ENCODE measurements at places on chromosomes 1 and 21.

DNA sequence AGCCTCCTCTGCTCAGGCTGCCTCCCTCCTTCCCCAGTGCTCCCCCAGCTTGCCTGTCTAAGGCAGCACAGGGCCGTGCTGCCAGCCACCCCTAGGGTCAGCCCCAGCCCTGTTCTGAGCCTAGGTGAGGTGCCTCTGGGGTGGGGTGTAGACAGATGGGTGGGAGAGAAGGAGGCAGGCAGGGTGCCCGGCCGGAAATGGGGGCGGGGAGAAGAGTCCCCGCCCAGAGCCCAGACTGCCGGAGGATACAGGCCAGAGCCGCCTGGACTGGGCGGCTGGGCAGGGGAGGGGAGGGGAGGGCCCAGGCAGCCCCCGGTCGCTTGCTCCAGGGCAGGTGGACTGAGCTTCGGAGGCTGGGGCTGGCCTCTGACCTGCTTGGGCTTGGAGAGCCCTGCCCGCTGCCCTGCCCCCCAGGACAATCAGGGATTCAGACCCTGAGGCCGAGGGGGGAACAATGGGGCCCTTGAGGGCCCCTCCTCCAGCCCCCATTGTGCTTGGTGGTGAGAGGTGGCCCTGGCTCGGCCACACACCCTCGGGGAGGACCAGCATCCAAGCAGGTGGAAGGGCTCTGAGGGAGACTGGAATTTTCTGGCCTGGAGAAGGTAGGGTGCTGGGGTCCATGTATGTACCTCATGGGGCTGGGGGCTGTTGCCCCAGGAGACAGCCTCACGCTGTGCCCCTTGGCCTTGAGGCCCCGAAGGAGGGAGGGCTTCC lies at the start of gene GJC2:
Gene GJC2, plus strand, starts transcription at position 525 of the 714 bp plus-strand sequence. CDS start 7,829 bp downstream, outside the sequence.
- DNase-seq, result no peak

- no peak for DNase-seq
Observed at GRCh38 chr1:925561-926421, 2.1 kb downstream of the SAMD11 start.

DNA sequence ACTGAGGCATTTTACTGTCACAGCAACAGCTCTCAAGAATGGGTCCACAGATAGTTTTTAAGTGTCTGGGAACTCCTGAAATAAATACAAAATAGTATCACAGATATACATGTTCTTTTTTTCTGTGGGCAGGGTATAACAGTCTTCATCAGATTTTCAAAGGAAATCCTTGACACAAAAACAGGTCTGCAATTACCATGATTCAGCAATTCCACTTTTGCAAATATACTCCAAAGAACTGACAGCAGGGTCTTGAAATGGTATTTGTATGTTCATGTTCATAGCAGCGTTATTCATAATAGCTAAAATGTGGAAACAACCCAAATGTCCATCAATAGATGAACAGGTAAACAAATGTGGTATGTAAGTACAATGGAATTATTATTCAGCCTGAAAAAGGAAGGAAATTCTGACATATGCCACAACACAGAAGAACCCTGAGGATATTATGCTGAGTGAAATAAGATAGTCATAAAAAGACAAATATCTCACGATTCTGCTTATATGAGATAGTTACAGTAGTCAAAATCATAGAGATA lies 85.0 kb downstream of the EPS15 start:
- DNase-seq, result no peak

- DNase-seq, result no peak
Observed at GRCh38 chr1:70863239-70863638, 184.4 kb downstream of the PTGER3 start.

DNA sequence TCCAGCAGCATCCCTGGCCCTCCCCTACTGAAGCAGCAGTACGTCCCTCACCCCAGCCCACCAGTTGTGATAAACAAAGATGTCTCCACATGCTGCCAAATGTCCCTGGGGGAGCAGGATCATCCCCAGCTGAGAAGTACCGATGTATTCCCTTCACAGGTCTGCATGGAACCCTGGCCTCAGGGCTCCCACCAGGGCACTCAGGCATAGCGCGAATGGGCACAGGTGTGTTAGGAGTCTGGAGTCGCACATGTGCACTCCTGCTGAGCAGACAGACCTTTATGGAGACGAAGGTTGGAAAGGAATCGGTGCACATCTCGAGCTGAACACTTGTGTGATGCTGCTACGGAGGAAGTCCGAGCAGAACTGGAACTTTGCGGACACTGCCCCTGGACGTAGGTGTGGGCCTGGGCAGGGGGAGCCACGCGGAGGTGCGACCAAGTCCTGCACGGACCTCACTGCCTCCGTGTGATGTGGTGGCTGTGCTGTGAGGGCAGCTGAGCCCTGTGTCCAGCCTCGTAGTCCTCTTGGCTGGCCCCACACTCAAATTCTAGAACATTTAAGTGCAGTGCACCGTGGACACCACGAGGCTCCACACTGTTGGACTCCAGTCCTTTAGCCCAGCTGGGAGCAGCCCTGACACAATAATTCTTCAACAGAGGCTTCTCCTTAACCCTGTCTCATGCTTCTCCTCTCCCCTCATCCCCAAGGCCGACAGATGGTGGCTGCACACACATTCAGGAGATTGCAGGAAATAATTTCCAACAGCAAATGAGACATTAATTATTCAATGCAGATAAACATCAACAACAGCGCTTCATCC lies 43.4 kb downstream of the RSPH1 start:
- DNase-seq, result no peak

DNA sequence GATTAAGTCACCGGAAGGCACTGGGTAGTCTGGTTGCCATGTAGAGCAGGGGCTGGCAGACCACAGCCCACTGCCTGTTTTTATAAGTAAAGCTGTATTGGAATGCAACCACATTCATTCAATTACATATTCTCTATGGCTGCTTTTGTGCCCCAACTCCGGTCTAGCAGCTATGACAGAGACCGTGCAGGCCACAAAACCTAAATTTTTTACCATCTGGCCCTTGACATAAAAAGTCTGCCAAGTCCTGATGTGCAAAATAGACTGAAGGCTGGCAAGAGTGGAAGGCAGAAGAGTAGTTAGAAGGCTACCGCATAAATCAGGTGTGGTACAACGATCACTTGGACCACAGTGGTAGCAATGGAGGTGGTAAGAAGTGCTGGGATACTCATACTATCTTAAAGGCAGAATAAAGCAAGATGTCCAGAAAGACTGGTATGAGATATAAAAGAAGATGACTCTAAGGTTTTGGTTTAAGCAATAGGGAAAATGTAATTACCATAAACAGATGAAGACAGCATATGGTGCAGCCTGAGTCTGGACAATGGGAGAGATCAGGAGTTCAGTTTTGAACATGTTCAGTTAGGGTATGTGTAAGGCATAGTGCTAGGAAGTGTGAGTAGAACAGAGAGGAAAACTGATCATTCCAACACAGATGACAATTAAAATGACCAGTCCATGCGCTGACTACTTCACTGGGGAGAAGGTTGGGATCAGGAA lies 37.2 kb downstream of the EGLN1 start:
- no peak for DNase-seq

DNA sequence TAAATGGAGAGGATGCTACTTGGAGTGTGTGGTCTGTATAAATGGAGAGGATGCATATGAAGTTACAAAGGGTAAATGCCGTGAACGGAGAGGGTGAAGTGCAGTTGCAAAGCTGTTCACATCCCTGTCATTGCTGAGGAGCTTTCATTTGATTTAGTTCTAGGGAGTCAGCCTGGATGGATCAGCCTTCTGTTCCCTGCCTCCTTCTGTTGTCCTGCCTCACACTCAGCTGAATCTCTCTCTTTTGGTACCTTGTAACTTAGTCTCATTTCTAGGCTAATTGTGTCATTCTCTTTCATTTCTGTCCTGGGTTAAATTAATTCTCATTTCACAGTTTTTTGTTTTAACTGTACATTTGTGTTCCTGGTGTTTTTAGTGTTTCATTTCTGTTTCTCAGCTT lies 133.2 kb upstream of the COL6A1 start:
- no peak for DNase-seq

DNA sequence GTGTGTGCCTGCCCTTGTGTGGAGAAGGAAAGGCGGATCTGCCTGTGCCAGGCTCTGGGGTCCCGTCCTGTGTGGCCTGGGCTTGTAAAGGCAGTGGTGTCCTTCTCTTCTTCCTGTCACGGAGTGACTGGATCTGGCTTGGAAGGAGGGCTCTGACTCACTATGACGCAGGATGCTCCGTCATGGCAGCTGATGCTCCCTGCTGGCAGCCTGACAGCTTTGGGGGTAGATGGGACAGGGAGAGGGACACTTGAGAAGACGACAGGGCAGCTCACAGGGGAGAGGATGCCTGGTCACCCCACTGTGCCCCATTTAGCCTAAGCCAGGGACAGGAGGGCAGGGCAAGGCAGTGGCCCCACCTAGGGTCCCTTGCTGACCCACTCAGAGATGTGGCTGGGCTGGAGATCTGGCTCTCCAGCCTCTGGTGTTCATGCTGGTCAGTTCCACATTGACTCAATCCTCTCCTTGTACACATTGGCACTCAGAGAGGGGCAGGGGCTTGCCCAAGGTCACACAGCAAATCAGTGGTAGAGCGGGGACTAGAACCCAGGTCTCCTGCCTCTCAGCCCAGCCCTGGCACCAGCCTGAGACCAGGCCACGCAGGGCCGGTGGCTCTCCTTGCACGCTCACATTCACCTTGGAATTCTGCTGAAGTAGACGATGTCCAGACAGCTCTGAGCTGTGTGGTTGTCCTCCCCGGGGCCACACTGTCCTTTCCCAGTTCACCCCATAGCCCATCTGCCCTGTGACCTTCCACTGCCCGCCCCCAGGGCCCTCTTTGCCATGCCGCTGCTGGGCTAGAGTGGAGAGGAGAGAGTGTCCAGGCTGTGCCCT lies 2.8 kb upstream of the FAM131C start:
- no peak for DNase-seq

Measured in activated CD4-positive, CD25-positive, alpha-beta regulatory T cell treated with anti-CD3 and anti-CD28 coated beads, Interleukin-2, amount 50 U/mL, for 16 hours (primary cell).